ENCODE measurements at places on chromosomes 13 and 19. TPM values are rescaled to one million over a fixed set of nuclear protein-coding genes. Genes with fewer than 3 reads are reported as not detected.

- no peak for DNase-seq
Measured at GRCh38 chr13:53079691-53080090, 51.1 kb downstream of the OLFM4 start.

DNA sequence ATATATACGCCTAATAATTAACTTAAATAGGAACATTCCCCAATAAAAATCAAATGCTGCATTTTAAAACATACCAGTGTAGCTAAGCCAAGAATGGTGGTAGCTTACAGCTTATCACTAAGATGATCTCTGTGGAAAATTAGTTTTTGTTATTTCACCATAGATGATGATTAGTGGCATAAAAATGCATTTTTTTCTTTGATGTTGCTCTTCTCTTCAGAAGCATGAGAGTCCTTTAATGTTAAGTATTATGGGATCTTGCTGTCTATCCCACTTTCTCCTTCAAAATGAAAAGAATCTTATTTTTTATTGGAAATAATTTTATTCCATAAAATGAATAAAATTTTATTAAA is 731.0 kb downstream of the SLITRK1 start:
- DNase-seq: no peak

- DNase-seq: no peak
Measured at GRCh38 chr13:113816254-113816929, 47.5 kb downstream of the GAS6 start.

DNA sequence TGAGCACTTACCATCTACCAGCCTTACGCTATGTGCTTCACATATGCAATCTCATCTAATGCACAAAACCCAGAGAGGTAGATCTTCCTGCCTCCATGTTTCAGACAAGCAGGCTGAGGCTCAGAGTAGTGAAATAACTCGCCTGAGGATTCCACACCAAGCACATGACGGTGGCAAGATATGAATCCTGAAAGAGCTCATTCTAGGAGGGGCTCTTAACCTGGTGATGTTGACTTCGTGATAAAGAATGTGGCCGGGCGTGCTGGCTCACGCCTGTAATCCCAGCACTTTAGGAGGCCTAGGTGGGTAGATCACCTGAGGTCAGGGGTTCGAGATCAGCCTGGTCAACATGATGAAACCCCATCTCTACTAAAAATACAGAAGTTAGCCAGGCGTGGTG is 5.0 kb downstream of the NOVA2 start:
- DNase-seq: no peak

- DNase-seq: no peak
Measured at GRCh38 chr19:15159251-15159650, 41.5 kb downstream of the NOTCH3 start.

DNA sequence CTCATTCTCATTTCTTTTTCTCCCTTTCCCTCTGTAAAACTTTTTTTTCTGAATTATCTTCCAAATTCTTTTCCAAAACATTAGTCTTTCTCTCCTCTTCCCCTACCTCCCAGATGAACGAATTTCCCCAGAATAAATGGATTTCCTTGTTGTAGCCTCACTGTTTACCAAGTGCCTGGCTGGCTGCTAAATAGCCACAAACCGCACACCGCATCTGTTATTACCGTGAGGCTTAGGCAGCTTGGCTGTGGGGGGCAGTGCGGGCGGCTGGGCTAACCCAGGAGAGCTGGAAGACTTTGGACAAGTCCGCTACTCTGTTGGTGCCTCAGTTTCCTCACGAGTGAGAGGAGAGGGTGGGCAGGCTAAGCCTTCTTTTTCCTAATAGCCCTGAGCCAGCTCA is 10.7 kb downstream of the IL17D start:
- no peak for DNase-seq

GRCh38 chr13:85430216-85430794 is 368.9 kb downstream of the SLITRK6 start:
- no peak for DNase-seq

GRCh38 chr13:37194428-37194861 is 89.0 kb upstream of the CSNK1A1L start:
- DNase-seq: no peak

DNA sequence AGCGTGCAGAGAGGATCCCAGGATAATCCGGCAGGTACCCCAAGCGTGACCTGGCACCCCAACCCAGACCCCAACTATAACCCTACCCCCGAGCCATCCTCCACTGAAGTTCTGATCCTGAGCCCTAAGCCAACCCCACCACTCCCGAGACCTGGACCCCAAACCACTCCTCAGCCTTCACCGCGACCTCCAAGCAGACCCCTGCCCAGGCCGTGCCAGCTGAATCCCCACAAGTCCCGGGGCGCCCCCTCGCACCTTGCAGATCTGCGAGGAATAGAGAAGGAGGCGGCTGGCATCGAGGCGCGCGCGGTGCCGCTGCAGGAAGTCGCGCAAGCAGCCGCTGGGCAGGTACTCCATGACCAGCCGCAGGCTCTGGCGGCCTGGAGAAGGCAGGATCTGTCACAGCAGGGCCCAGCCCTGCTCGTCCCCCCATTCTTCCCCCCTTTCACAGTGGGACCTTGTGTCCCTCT is 10.1 kb upstream of the INSL3 start:
- DNase-seq: no peak

GRCh38 chr19:17475541-17476115 is 5.3 kb downstream of the SLC27A1 start:
- DNase-seq: no peak

- DNase-seq: no peak
Measured at GRCh38 chr19:29724102-29724641, 9.1 kb upstream of the C19orf12 start.

GRCh38 chr13:73077865-73078264 is 19.1 kb downstream of the KLF5 start:
- DNase-seq: no peak

DNA sequence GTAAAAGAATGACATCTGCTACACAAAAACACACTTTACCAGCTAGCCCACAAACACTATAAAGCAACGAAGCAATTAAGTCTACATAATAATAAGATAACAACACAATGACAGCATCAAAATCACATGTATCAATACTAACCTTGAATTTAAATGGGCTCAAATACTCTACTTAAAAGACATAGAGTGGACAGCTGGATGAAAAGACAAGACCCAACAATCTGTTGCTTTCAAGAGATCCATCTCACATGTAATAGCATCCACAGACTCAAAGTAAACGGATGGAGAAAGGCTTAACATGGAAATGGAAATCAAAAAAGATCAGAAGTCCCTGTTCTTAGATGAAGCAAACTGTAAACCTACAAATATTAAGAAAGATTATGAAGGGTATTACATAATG is 2175.9 kb downstream of the PCDH9 start:
- no peak for DNase-seq

DNA sequence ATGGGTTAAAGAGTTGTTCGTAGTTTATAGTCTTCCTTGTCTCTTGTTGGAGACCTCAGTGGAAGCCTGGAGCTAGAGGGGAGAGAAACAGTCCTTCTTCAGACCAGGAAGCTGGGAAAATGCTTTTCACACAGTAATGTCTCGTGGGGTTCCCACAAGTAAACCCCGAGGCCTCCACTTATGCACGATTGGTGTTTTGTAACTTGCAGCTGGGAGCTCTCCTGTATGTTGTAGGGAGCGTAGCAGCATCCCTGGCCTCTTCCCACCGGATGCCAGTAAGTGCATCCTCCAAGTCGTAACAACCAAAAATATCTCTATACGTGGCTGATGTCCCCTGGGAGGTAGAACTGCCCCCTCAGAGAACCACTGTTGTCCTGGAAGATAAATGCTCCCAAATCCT is 3.5 kb downstream of the CHAF1A start:
- DNase-seq: no peak

GRCh38 chr13:59671881-59672280 is 491.8 kb downstream of the DIAPH3 start:
- no peak for DNase-seq

GRCh38 chr13:43908156-43909126 is 28.7 kb downstream of the LACC1 start:
- no peak for DNase-seq

DNA sequence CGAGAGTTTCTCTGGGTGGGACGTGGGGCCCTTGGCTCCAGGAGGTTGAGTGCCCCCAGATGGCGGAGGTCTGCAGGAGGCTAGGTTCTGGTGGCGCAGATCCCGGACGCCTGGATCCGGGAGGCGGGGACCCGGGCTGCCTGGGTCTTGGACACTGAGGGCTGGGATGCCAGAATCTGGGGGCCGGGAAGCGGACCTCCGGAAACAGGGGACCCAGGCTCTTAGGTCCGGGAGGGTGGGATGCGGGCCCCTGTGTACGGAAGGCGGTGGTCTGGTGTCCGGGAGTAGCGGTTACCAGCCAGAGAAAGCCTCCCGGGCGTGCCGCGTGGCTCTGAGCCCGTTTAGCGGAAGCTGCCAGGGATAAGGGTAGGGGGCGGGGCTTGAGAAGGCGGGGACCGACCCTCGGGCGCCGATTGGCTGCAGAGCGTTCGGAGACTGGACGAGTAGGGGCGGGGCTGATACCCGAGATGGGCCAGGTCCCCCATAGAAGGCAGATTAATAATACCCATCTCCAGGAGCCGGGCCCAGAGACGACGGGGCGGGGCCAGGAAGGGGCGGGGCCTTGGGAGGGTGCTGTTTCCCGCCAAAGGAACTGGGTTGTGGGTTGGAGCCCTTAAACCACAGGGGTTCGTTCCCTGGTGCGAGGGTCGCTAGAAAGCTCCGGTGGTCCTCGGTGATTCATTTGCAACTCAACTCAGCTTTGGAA is at the start of gene SLC1A5:
Gene SLC1A5, minus strand, starts transcription at position 333 of the 706 bp plus-strand sequence. CDS start 629 bp downstream, outside the sequence.
- DNase-seq: peak; percentile 98

DNA sequence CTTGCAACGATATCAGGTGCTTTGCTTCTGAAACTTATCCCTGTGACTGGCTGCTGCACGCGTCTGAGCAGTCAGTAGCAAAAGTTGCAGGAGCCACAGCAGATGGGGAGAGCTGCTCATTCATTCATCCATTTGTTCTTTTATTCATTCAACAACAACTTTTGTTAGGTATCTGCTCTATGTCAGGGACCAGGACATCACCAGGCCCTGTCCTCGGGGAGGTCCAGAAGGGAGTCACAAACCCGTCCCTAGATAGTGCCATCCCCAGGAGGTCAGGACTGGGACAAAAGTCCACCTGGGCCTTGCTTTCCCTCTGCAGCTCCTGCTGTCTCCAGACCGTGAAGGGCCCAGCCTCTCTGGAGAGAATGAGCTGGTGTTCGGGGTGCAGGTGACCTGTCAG is 2.6 kb downstream of the ARHGAP33 start:
- no peak for DNase-seq

DNA sequence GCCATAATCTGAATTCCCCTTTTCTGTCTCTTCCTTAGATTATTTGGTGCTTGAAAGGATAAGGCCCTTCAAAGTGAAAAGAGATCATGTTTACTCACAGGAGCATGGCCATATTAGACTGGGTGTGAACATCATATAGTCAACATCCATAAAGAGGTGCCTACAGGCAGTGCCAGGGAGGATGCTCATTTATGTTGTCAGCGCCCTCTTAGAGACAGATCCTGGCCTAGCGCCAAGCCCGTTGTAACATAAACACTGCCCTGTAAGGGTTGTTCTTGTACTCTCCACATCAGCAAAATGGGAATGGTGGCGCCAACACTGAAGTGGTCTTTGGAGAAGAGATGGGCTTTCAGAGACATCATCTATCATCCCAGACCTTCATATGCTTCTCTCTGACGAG is 16.1 kb downstream of the PCDH8 start:
- DNase-seq: no peak

GRCh38 chr13:95480791-95481780 is 71.4 kb upstream of the CLDN10 start:
- DNase-seq: no peak

GRCh38 chr13:105403086-105403485 is 1132.4 kb downstream of the EFNB2 start:
- DNase-seq: no peak

DNA sequence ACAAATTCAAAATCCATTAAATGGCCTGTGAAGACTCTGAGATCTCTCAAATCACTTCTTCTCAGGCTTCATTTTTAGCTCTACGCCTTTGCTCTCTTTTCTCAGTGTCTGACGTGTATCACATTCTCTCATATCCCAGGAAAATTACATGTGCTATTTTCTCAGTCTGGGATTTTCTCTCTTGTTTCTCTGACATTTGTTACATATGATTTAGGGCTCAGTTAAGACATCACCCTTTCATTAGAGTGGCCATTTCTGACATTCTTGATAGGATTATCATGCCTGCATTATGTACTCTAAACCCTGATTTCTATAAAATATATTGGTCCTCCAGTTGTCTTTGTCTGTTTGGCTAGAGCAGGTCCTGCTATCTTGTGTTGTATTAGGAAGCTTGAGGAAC is 136.6 kb downstream of the GPC5 start:
- DNase-seq: no peak

- DNase-seq: no peak
Measured at GRCh38 chr19:4229179-4229931, at the start of gene EBI3. EBI3 (plus strand) TSS chr19:4229523; CDS start chr19:4229551, 28 bp downstream.

- no peak for DNase-seq
Measured at GRCh38 chr13:29897102-29897501, 46.7 kb upstream of the UBL3 start.

DNA sequence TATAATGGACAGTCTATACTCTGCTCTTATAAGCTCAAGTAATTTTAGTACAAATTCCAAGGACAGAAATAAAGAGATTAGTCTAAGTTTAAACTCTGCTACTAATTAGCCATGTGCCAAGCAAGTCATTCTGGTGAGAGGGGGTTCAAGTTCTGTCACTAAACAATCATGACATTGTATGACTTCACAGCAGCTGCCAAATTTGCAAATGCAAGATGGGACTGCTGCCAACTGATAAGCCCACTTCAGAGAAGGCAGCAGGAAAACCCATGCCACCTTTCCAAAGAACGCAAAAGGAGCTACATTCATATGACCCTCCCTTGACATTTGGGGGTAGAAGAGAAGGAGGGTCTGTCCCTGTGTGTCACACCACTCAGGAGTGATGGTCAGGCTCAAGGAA is 60.7 kb upstream of the RFXAP start:
- no peak for DNase-seq

- DNase-seq: no peak
Measured at GRCh38 chr19:5914946-5915781, 1.1 kb downstream of the CAPS start.

DNA sequence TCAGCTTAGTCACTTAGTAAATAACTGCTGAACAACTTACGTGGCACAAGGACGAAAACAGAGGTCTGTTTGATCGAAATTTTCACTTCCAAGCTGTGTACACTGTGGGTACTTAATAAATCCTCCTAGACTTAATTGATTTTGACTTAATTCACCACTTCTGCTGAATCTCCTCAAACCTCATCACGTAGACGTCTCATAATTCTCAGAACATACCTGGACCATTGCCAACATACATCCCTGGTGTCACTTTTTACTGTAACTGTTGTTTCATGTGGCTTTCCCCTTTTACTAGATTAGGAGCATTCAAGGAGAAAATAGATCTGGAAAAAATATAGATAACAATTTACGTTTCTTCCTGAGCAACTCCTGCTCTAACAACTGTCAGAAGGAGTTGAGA is 105.0 kb downstream of the MBNL2 start:
- no peak for DNase-seq

Gene GPR4
- total RNA-seq: 3.4 TPM

Gene MISP3
- total RNA-seq: 2.7 TPM

Gene VN1R4
- total RNA-seq: not detected

Gene ZNF284
- 2.2 TPM for total RNA-seq

Gene ZNF557
- 10.1 TPM for total RNA-seq

Gene LILRA5
- total RNA-seq: 2.9 TPM

Gene ALG5
- total RNA-seq: 18.9 TPM

Gene ATP1A3
- 4.7 TPM for total RNA-seq

Gene KIR3DL1
- total RNA-seq: not detected

Gene C5AR1
- 12.5 TPM for total RNA-seq

Gene LRG1
- total RNA-seq: 6.9 TPM

Gene SHISA2
- not detected for total RNA-seq
